Neuronal stem cell (in vitro differentiated cells): ENCODE measurements at places on chromosomes 2 and 18.
A peak's percentile ranks its signal among the peaks of the same experiment; 100 is the strongest.

DNA sequence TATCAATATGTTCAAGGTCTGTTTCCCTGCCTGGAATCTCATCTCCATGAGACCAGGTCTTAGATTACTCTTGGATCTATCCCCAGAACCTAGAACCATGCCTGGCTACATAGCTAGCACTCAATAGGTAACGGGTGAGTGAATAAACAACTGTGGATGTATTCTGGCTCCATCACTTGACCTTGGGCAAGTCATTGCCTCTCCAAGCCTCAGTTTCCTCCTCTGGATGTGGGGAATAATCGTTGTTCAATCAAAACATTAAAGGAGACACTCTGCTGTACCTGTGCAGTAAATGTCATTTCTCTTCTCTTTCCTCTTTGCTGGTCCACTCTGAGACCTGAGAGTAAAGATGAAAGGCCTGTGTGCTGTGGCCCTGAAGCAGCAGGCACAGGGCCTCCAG is 121.5 kb upstream of the MYCN start:
- DNase-seq = no peak
- H3K27ac ChIP-seq = peak overlapping the region; percentile 47
- no peaks in the 10 kb centered on the region for H3K36me3 ChIP-seq
- no peak overlapping the region for H3K4me3 ChIP-seq

- no peak overlapping the region for H3K4me3 ChIP-seq
- H3K27me3 ChIP-seq = peaks cover 2% of the 10 kb centered on the region
- peaks cover 7% of the 10 kb centered on the region for H3K4me1 ChIP-seq
- no peaks in the 10 kb centered on the region for H3K36me3 ChIP-seq
- no peak for DNase-seq
Measured at GRCh38 chr2:17798338-17798737, 17.9 kb upstream of the MSGN1 start.

- DNase-seq = no peak
- H3K27me3 ChIP-seq = no peaks in the 10 kb centered on the region
- H3K4me1 ChIP-seq = no peaks in the 10 kb centered on the region
- no peaks in the 10 kb centered on the region for H3K36me3 ChIP-seq
- no peak overlapping the region for H3K4me3 ChIP-seq
Measured at GRCh38 chr2:117068371-117068770, 746.1 kb upstream of the DDX18 start.

GRCh38 chr2:17588031-17588430 is 47.5 kb downstream of the VSNL1 start:
- H3K4me3 ChIP-seq = no peak overlapping the region
- no peak overlapping the region for H3K27ac ChIP-seq
- DNase-seq = no peak
- no peaks in the 10 kb centered on the region for H3K4me1 ChIP-seq

- peaks cover 62% of the 10 kb centered on the region for H3K36me3 ChIP-seq
Measured at GRCh38 chr2:240596491-240596931, 10.0 kb downstream of the CAPN10 start.

- H3K4me3 ChIP-seq = no peak overlapping the region
- H3K36me3 ChIP-seq = no peaks in the 10 kb centered on the region
- no peaks in the 10 kb centered on the region for H3K27me3 ChIP-seq
Measured at GRCh38 chr2:170282851-170283250, 104.9 kb downstream of the MYO3B start.

GRCh38 chr2:219429958-219430606 is 4.6 kb upstream of the SPEG start:
- H3K4me3 ChIP-seq = no peak overlapping the region
- DNase-seq = no peak
- no peak overlapping the region for H3K27ac ChIP-seq
- H3K27me3 ChIP-seq = peaks cover 68% of the 10 kb centered on the region
- H3K36me3 ChIP-seq = no peaks in the 10 kb centered on the region

GRCh38 chr2:227411320-227411989 is 23.7 kb upstream of the SCYGR1 start:
- H3K27me3 ChIP-seq = no peaks in the 10 kb centered on the region
- no peak for DNase-seq
- H3K4me1 ChIP-seq = peaks cover 4% of the 10 kb centered on the region
- H3K27ac ChIP-seq = no peak overlapping the region
- H3K4me3 ChIP-seq = no peak overlapping the region
- H3K36me3 ChIP-seq = no peaks in the 10 kb centered on the region

GRCh38 chr2:7044253-7045250 is 127.3 kb downstream of the RNF144A start:
- H3K27ac ChIP-seq = no peak overlapping the region
- DNase-seq = peak; percentile 55
- no peaks in the 10 kb centered on the region for H3K4me1 ChIP-seq
- peaks cover 20% of the 10 kb centered on the region for H3K36me3 ChIP-seq
- H3K27me3 ChIP-seq = no peaks in the 10 kb centered on the region

DNA sequence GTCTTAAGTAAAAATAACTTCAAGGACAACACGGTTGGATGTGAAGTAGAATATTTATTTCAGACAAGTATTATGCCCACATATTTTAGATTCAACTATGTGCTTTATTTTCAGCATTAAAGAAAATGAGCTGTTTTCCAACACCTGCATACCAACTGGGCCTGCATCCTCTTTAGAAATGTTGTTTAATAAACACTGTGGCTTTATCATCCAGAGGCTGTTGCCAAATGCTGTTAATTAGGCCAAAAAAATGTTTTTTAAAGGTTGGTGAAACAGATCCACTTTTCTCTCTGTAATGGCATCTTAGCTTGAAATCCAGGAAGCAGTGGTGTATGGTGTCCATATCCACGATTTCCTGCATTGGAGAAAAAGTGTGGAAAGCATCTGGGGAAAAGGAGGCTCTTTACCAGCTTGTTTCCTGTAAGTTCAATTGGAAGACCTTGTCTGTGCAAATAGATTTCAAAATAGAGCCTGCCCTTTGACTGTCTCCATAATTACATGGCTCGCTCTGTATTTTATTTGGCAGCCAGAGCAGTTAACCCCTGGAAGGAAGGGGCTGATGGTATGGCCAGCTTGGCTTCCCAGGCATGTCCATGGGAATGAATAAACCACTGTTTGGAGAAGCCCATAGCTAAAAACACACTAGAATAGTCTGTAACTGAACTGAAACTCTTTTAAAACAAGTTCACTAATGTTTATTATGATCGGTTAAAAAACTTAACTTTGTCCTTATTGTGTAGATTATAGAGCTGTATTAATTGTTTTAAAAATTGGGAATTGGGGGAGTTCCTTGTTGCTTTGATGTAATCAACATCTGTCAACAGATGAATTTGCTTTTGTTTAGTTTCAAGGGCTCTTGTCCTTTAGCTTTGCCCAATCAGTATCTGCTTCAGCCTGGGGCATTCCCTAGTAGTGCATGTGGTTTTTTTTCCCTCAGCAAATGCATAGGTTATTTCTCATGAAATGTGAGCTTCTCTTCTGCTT is 33.0 kb upstream of the DLX1 start:
- no peak overlapping the region for H3K4me3 ChIP-seq
- H3K36me3 ChIP-seq = no peaks in the 10 kb centered on the region
- no peaks in the 10 kb centered on the region for H3K4me1 ChIP-seq
- H3K27me3 ChIP-seq = no peaks in the 10 kb centered on the region
- no peak overlapping the region for H3K27ac ChIP-seq
